ENCODE measurements at places on chromosomes 12 and 14. TPM values are rescaled to one million over a fixed set of nuclear protein-coding genes. Genes with fewer than 3 reads are reported as not detected.

DNA sequence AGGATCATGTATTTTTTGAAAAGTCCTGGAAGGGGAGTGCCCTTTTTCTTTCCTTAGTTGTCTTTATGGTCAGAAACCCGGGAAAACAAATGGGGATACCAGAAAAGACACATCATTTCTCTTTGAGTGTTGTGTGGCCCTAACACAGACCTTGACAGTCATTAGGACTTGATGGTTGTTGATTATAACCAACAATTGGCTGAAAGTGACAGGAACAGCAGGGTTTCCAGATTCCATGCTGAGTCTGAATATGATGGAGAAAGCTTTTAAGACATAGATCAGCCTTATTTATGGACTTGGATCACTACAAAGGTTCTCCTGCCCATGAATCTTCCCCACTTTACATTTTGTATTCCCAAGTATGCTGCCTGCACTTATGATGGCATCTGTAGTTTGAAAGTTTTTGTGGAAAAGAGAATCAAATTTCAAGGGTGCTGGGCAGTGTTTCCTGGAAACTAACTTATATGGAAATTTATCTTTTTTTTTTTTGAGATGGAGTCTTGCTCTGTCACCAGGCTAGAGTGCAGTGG lies 30.4 kb downstream of the POLR3B start:
- H3K27ac ChIP-seq, result no peak overlapping the region
- H3K4me3 ChIP-seq, result no peak overlapping the region
- no peaks in the 10 kb centered on the region for H3K27me3 ChIP-seq
- no peak for DNase-seq
- peaks cover 23% of the 10 kb centered on the region for H3K36me3 ChIP-seq

NOP9 gene
- 27.9 TPM for total RNA-seq

- no peak for DNase-seq
- no peak overlapping the region for H3K4me3 ChIP-seq
- H3K4me1 ChIP-seq, result no peaks in the 10 kb centered on the region
- no peak overlapping the region for H3K27ac ChIP-seq
- no peaks in the 10 kb centered on the region for H3K27me3 ChIP-seq
Observed at GRCh38 chr12:79514730-79515529, 175.8 kb downstream of the PAWR start.

ABCD2 gene
- 0.04 TPM for total RNA-seq

Measured in K562 (cell line).